ENCODE measurements at places on chromosomes 2 and 18. TPM values are rescaled to one million over a fixed set of nuclear protein-coding genes. Genes with fewer than 3 reads are reported as not detected.

DNA sequence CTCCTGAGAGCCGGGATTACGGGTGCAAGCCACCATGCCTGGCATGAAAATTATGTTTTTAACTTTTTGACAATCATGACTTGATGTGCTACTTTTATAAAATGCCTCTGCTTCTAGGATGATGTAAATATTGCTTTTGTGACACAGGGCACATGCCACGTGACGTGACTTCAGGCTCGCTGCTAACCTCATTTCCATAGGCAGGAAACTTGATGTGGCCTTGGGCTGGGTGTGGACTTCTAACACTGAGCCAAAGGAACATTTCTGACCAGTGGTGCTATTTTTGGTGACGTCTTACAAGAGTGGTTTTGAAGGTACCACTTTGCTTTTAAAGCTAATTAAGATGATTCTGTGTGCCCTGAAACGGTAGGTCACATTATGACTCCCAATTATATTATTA, 34.2 kb upstream of the THOC1 start:
- no peak for DNase-seq
- no peaks in the 10 kb centered on the region for H3K36me3 ChIP-seq
- no peak overlapping the region for H3K27ac ChIP-seq
- H3K4me3 ChIP-seq, result no peak overlapping the region
- peaks cover 16% of the 10 kb centered on the region for H3K27me3 ChIP-seq
- H3K4me1 ChIP-seq, result no peaks in the 10 kb centered on the region

DNA sequence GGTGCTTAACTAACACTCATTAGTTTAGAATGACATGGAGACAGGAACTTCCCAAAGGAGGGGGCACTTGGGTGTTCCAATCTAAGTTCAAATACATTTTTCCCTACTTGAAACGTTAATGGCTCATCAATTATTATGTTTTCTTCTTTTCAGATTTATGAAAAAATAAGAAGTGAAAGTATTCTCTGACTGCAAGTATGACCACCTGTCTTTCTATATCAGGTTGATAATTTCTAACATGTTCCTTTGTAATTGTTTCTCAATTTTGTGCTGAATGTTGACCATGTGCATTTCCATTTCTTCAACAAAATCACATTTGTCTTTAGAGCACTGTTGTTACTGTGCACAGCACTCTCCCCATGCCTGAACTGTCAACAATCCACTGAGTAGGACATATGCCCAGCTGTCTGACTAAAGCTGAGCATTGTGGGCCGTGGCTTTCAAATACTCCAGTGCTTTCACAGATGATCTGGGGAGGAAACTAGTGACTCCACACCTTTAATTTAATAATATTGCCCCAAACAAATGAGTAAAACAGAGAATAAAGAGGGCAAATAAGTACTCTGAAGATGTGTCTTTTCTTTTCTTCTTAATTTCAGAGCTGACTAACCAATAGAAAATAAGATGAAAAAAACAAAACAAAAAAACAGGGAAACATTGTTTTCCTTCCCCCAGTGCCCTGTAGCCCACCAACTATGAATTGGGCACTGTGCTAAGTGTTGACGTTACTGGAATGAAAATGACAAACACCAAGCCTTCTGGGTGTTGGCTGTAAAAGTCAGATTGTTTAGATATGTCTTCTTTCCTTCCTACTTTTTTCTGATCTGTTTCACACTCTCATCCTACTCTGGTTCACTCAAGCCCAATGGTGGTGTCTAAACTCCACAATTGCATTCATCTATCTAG, 16.0 kb downstream of the LANCL1 start:
- H3K4me1 ChIP-seq, result peaks cover 8% of the 10 kb centered on the region
- peak overlapping the region; percentile 10 for H3K27ac ChIP-seq
- DNase-seq, result no peak
- H3K36me3 ChIP-seq, result peaks cover 23% of the 10 kb centered on the region
- no peak overlapping the region for H3K4me3 ChIP-seq
- H3K27me3 ChIP-seq, result no peaks in the 10 kb centered on the region

DNA sequence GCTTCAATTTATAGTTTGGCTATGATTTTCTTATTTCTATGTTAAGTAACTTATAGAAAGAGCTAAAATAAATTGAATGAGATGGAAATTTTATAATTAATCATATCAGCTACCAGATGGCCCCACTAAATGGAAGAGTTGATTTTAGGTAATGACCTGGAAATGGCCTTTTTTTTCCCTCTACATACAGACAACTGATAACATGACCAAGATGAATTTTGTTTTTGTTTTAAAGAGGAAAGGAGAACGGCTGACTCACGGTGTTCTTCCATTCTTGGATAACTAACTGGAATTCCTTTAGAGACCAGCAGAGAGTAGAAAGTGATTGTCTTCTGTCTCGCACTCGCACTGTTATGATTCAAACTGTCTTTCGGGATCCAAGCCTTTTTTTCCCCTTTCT, 91.0 kb downstream of the TMEM185B start:
- H3K27me3 ChIP-seq, result no peaks in the 10 kb centered on the region
- no peak for DNase-seq
- H3K36me3 ChIP-seq, result peaks cover 28% of the 10 kb centered on the region
- no peaks in the 10 kb centered on the region for H3K4me1 ChIP-seq
- no peak overlapping the region for H3K27ac ChIP-seq
- no peak overlapping the region for H3K4me3 ChIP-seq

DNA sequence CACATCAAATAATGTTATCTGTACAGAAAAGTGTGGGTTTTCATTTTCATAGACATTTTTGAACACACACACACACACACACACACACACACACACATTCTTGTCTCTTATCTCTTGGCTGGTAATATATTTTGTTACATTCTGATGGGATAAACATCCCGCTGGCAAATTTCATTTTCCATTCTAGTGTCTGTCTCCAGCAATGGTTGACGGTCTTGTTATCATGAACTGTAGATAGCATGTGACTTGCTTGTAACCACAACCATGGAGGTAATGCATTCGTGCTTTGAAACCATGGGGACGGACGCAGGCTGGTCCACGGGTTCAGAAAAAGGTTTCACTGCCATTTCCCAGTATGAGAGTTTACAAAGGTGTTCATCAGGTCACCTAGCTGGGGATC, 156.4 kb downstream of the PPP1R1C start:
- H3K4me3 ChIP-seq, result no peak overlapping the region
- H3K27ac ChIP-seq, result no peak overlapping the region
- H3K4me1 ChIP-seq, result no peaks in the 10 kb centered on the region
- DNase-seq, result no peak
- H3K36me3 ChIP-seq, result no peaks in the 10 kb centered on the region
- peaks cover 7% of the 10 kb centered on the region for H3K27me3 ChIP-seq

APCDD1 gene
- total RNA-seq, result not detected

TLX2 gene
- total RNA-seq, result 0.12 TPM

Data from activated naive CD8-positive, alpha-beta T cell treated with anti-CD3 and anti-CD28 coated beads for 36 hours (primary cell).